ENCODE measurements at places on chromosomes 11 and 22.

- DNase-seq = no peak
Measured at GRCh38 chr11:92594251-92594650, 369.6 kb downstream of the FAT3 start.

DNA sequence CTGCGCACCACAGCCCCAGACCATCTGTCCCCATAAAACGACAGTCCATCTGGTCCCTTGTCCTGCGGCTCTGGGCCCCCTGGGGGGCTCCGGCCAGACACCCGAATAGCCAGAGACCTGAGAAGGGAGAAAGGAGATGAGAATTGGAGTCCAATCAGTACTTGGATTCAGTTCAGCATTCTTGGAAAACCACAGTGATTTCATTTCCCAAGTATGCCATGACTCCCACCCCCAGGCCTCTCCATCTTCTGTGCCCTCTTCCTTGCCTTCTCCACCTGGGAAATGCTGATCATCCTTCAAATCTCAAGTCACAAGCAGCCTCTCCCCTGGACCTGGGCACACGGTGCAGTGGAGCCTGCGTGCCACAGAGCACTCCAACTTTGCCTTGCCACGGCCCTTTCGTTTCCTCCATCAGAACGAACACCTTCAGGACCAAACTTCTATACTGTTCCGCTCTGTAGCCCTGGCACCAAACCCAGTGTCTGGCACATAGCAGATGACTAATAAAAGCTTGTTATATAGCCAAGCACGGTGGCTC lies 10.9 kb upstream of the MFNG start:
- no peak for DNase-seq

DNA sequence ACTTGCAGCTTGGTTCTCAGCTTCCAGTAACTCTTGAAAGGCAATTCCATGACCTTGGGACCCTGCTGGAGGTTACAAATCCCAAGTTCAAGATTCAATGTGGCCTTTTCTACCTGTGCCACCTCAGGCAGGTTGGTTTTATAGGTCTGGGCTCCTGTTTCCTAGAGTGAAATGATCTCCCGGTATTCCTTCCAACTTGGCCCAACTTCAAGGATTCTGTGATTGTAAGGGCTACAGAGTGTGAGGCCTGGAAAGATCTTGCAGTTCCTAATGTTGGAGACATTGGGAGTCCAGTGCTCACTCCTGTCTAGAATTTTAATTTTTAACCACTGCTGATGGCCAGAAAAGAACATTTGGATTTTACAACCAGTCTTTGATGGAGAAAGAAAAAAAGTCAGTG lies 91.6 kb downstream of the LDLRAD3 start:
- DNase-seq = no peak

DNA sequence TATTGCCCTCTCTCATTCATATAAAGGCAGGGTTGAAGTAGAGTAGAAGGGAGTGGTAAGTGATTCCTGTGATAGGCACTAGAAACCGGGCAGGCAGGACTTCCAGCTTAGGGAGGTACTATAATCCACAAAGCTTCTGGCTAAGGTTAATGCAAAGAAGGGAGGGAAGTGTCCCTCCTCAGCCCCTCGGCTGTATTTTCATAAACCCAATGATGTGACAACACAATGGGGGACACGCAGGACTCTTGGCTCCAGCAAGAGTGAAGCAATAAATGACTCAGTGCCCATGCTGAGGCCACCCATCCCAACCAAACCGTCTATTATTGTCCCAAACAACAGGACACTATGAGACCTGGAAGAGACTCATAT lies 90.7 kb downstream of the ETS1 start:
- DNase-seq = no peak

GRCh38 chr11:108586600-108586999 lies 7.0 kb downstream of the EXPH5 start:
- DNase-seq = no peak

GRCh38 chr22:24706054-24706453 lies 68.5 kb downstream of the PIWIL3 start:
- DNase-seq = no peak

DNA sequence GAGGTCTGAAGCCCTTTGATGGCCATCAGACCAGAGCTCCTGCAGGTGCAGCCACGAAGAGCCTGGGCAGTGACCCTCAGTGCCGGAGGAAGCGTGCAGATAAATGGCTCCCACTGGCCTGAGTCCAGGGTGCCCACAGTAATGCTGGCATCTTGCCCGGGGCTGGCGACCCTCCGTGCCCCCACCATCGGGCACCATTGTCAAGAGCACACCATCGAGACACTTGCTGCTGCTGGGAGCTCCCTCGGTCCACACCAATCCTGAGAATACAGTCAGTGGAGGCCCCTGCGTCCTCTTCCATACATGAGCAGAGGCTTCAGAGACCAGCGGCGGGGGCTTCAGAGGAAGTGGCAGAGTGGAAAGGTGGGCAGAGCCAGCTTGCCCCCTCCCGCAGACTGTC lies 1448.3 kb downstream of the BRD1 start:
- DNase-seq = no peak

Measured in Karpas-422 (cell line).